Natural killer cell (primary cell): ENCODE measurements at places on chromosomes 11 and 22. TPM values are rescaled to one million over a fixed set of nuclear protein-coding genes. Genes with fewer than 3 reads are reported as not detected.

Gene ENTHD1
- total RNA-seq = not detected

Gene DNAJB7
- not detected for total RNA-seq

Gene NCF4
- 2.6 TPM for total RNA-seq

Gene LRRC4C
- total RNA-seq = not detected

Gene MRGPRX3
- total RNA-seq = not detected

Gene GLYAT
- total RNA-seq = not detected

Gene CRACR2B
- total RNA-seq = 10.1 TPM

Gene LRRC32
- total RNA-seq = 1.4 TPM

Gene SRRD
- total RNA-seq = 21.5 TPM

Gene MOGAT2
- total RNA-seq = not detected

Gene GAB4
- 2.7 TPM for total RNA-seq

Gene TMEM121B
- 0.35 TPM for total RNA-seq

Gene OR51B5
- not detected for total RNA-seq

Gene CABP4
- 21.3 TPM for total RNA-seq

Gene KCNK4
- total RNA-seq = not detected

Gene C1QTNF5
- not detected for total RNA-seq

Gene IGLL1
- not detected for total RNA-seq

Gene DNAJB13
- not detected for total RNA-seq
